ENCODE measurements at places on chromosomes 16 and 17.

GRCh38 chr16:11411059-11411550 is 65.8 kb downstream of the RMI2 start:
- no peak for DNase-seq

DNA sequence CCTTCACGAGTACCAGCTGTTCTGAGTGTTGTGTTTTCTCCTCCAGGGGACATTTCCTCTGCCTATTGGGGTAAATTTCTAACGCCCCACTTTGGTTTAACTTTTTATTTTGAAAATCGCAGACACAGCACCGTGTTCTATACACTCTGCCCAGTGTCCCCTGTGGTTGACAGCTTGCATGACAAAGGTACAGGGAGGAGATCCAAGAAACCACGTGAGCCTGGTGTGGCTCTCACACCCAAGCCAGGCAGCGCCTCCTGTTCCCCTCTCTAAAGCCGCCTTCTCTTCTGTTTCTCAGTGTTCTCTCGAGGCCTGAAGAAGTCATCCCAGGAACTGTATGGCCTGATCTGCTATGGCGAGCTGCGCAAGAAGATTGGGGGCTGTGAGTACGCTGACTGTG is 25.4 kb downstream of the CRAMP1 start:
- no peak for DNase-seq

GRCh38 chr16:88932929-88933328 is 44.1 kb downstream of the CBFA2T3 start:
- DNase-seq: no peak

- no peak for DNase-seq
These were observed 10.6 kb upstream of the CCL5 start for GRCh38 chr17:35890774-35891155.

DNA sequence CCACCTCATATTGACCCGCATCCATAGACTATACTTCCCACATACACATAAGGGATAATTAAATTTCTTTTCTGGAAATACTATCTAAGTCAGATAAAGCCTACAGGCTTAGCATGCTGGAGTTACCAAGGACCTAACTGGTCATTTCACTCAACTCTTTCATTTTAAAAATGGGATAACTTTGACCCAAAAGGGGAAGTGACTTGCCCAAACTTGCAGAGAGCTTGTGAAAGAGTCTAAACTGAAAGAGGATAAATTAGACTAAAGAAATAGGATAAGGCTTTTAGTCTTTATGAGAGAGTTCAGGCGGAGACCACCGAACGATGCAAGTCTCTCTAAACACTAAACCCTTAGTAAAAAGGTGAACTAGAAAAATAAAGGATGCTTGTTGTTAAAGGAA is 3.9 kb upstream of the KRT33A start:
- DNase-seq: no peak

Data from fibroblast of lung (primary cell).